Activated T-cell treated with anti-CD3 and anti-CD28 coated beads, Interleukin-2, amount 50 U/mL, for 48 hours (primary cell): ENCODE measurements at places on chromosomes 16 and 17.
A peak's percentile ranks its signal among the peaks of the same experiment; 100 is the strongest.

GRCh38 chr16:84597528-84597896, 20.4 kb downstream of the COTL1 start:
- no peak for DNase-seq

DNA sequence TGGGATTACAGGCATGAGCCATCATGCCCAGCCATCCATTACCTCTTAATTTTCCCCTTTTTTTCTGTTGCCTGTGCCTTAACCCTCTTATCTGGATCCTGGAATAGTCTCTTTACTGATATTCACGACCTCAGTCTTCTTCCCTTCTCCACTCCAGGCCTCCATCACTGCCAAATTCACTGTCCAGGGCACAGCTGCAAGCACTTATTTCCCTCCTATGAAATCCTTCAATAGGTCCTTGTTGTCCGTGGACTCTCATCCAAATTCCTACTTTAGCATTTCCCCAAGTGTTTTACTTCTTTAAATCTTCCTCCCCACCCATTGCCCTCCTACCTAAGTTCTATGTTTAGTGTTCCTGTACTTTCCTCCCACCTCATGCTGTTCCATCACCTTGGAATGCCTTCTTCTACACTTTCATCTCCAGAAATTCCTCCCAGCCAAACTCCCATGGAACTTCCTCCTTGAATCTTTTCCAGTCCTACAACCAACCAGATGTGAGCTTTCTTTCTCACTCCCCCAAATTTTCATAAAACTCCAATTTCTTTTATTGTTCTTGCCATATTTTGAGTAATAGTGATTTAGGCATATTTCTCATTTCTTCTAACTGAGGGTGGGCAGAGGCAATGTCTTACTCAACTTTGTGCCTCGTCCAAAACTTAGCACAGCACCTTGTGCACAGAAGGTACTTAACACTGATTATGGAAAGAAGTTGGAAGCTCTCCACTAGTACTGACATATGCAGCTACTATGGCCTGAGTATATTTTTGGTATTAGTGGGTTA, 35.3 kb downstream of the FAM20A start:
- no peak for DNase-seq

- DNase-seq = no peak
These were observed 37.5 kb downstream of the ARHGAP17 start for GRCh38 chr16:24977678-24978075.

DNA sequence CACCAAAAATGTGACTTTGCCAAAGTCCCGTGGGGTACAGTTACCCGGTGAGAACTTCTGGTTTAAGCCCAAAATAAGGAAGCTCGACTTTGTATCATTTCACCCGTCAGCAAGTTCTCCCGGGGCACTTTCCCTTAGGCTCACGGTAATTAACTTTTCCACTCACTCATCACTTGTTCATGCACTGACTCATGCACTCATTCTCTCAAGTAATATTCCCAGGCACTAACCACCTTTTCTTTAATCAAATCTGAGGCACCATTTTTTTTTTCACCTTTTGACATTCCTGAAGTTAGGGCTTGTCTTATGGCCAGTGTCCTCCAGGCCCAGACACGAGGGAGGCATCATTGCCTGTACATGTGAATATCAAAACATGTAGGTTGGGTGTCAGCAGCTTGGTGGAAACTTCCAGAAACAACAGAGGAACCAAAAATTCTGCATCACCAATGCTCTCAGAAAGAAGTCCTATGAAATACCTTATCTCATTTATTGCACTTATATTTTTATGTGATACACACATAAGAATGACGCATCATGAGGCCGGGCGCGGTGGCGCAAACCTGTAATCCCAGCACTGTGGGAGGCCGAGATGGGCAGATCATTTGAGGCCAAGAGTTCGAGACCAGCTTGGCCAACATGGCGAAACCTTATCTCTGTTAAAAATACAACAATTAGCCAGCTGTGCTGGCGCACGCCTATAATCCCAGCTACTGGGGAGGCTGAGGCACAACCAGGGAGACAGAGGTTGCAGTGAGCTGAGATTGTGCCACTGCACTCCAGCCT, 36.1 kb upstream of the ATP2C2 start:
- DNase-seq = no peak

DNA sequence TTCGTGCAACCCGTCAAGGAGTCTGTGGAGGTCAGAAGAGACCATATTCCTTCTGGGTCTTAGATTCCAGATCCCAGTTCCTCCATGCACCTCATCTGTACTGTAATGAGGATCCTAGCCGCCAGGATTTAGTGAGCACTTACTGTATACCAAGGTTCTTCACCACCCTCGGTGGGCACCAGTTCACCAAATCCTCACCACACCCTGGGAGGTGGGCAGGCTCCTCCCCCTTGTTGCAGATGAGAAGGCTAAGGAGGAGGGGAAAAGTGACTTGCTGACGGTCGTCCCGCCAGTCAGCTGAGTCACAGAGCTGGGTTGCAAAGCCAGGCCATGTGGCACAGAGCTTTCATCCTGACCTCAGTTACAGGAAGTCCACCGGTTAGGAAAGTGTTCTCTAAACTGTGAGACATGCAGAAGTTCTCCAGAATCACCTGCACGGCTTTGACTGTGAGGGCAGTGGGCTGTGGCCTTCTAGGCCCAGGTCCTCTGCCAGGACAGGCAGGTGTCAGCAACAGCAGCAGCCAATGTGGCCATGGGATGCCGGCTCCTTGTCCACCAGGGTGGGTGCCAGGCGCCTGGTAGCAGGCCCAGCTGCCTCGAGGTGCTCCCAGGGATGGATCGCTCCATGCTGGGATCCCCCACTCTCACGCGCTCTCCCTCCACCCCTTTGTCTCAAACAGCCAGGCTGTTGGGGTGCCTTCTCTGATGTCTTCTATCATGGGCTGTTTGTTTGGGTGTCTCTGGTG, 240.3 kb upstream of the GSE1 start:
- DNase-seq = peak; percentile 63

- DNase-seq = peak; percentile 31
These were observed 394 bp upstream of the NME4 start for GRCh38 chr16:396605-397004.

DNA sequence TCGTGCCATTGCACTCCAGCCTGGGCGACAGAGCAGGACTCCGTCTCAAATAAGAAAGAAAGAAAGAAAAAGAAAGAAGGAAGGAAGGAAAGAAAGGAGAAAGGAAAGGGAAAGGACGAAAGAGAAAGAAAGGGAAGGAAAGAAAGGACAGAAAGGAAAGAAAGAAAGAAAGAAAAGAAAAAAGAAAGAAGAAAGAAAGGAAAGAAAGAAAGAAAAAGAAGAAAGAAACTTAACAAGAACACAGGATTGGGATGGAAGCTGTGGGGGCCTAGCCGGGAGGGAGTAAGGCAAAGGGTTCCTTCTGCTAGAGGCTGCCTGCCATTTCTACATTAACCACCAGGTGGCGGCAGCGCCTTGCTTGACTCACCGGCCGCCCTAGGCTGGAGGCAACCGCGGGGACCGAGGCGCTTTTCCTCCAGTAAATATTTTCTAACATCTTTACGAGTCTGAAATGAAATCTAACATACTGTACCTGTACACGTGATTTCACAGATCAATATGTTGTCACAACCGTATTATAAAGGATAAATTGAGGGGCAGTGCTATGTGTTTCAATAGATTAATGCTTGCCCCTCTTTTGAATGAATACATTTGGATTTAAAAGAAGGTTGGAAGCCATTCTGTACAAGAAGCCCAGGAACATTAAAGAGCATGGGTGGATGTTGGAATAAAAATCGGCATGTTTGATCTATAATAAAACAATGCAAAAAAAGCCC, 6.1 kb downstream of the GJD3 start:
- peak; percentile 94 for DNase-seq

DNA sequence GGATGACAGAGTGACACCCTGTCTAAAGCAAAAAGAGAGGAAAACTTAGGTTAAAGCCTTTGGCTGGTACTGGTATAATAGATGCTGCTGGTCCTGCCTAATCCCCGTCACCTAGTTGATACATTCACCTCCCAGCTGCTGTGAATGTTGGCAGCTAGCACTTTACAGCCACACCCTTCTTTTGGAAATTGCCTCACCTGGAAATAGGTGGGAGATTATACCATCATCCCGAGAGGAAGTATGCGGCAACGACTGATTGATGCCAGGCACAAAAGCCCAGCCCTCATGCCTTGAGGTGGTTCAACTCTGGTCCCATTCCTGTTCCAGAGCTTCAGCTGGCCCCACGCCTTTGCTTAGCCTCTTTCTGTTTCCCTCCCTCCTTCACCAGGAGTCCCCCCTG, 53.2 kb upstream of the SIAH1 start:
- no peak for DNase-seq
